Activated CD4-positive, alpha-beta T cell treated with anti-CD3 and anti-CD28 coated beads for 36 hours (primary cell): ENCODE measurements at places on chromosomes 7 and 10. TPM values are rescaled to one million over a fixed set of nuclear protein-coding genes. Genes with fewer than 3 reads are reported as not detected.

GARIN1A gene
- 0.07 TPM for total RNA-seq

ACSM6 gene
- total RNA-seq = not detected

FAM24B gene
- 9.5 TPM for total RNA-seq

AEBP1 gene
- total RNA-seq = 18.3 TPM

DNA sequence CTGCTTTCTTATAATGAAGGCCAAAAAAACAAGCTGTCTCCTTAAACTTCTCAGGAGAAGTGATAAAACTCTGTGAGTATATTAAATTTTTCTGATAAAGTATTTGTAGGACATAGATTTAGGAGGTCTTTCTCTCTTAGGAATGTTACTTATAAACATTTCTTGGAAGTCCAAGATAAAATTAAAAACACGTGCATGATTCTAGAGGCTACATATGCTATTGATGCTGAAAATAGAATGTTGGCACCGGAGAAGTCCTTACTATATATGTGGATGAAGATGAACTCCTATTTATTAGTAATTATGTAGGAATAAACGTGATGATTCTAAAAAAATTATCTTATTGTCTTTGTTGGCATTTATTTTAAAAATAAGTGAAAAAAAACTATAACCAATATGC lies 241.3 kb upstream of the LRRTM3 start:
- no peaks in the 10 kb centered on the region for H3K27me3 ChIP-seq
- H3K4me1 ChIP-seq = no peaks in the 10 kb centered on the region
- H3K36me3 ChIP-seq = no peaks in the 10 kb centered on the region
- H3K4me3 ChIP-seq = no peak overlapping the region
- no peak for DNase-seq

GRCh38 chr10:102994531-102995295 lies 76.6 kb downstream of the CNNM2 start:
- DNase-seq = no peak
- no peak overlapping the region for H3K27ac ChIP-seq
- H3K36me3 ChIP-seq = no peaks in the 10 kb centered on the region

GRCh38 chr7:33692956-33693355 lies 212.4 kb upstream of the BMPER start:
- no peaks in the 10 kb centered on the region for H3K27me3 ChIP-seq
- H3K36me3 ChIP-seq = peaks cover 4% of the 10 kb centered on the region
- H3K4me3 ChIP-seq = no peak overlapping the region
- no peaks in the 10 kb centered on the region for H3K4me1 ChIP-seq
- no peak overlapping the region for H3K27ac ChIP-seq
- no peak for DNase-seq

DNA sequence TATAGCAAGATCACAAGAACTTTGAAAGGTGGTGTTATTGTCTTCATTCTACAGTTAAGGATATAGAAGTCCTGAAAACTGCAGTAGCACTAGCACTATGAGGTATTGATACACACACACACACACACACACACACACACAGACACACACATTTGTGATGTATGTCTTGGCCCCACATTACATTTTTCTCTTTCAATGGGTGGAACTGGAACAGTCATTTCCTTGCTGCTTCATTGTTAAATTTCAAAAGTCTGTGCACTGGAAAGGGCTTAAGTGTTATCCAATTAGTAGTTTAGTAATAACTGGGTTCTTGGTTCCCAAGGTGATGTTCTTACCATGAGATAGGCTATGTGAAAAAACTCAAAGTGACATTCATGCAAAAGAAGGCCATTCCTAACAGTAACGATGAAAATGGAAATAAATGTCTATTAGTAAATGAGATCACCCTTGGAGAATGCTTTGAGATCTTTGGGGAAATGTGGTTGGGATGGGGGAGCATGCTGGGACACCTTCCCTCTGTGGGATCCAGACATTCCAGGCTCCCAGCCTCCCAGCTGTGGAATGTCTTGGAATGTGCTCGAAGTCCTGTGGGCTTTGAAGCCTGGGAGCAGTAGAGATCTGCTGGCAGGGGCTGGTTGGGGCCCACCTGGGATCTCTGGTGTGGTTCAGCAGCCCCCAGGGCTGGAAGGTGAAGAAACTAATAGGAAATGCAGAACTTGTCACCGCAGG lies 37.4 kb upstream of the CALD1 start:
- no peak overlapping the region for H3K4me3 ChIP-seq
- H3K4me1 ChIP-seq = peaks cover 22% of the 10 kb centered on the region
- peaks cover 14% of the 10 kb centered on the region for H3K36me3 ChIP-seq
- DNase-seq = no peak
- no peak overlapping the region for H3K27ac ChIP-seq

GRCh38 chr10:5499493-5500140 lies at the start of gene CALML5:
Gene CALML5, minus strand, starts transcription at chr10:5499570. Its CDS starts 132 bp downstream, at chr10:5499438.
- DNase-seq = no peak
- H3K4me1 ChIP-seq = no peaks in the 10 kb centered on the region
- H3K4me3 ChIP-seq = no peak within 1 kb of the TSS
- H3K36me3 ChIP-seq = no peaks in the 10 kb centered on the region

GRCh38 chr7:116652793-116653192 lies 19.2 kb upstream of the MET start:
- H3K36me3 ChIP-seq = no peaks in the 10 kb centered on the region
- H3K27me3 ChIP-seq = peaks cover 14% of the 10 kb centered on the region
- no peak overlapping the region for H3K27ac ChIP-seq
- H3K4me3 ChIP-seq = no peak overlapping the region
- no peak for DNase-seq
- H3K4me1 ChIP-seq = peaks cover 5% of the 10 kb centered on the region

DNA sequence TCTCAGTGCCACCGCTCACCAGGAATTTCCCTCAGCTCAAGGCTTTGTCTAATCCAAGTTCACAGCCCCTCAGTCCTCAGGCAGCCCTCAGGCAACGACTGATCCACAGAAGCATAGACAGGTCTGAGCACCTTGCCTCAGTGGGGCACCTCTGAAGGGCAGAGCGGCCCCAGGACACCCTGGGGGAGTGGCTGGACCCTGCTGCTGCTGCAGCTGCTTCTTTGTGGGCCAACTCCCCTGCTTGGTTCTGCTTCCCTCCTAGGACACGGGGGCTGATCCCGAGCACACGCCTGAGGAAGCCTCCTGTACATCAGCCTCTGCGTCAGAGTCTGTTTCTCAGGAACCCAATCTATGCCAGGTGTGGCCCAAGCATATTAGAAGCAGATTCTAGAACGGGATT lies 16.2 kb downstream of the CUZD1 start:
- DNase-seq = no peak
- no peak overlapping the region for H3K4me3 ChIP-seq
- no peaks in the 10 kb centered on the region for H3K4me1 ChIP-seq

- H3K4me1 ChIP-seq = peaks cover 4% of the 10 kb centered on the region
- no peak overlapping the region for H3K27ac ChIP-seq
- no peak overlapping the region for H3K4me3 ChIP-seq
- no peak for DNase-seq
Measured at GRCh38 chr10:100710151-100710871, 35.1 kb upstream of the PAX2 start.

GRCh38 chr7:26685606-26686005 lies 178.8 kb downstream of the SKAP2 start:
- no peak overlapping the region for H3K27ac ChIP-seq
- no peaks in the 10 kb centered on the region for H3K4me1 ChIP-seq
- no peak for DNase-seq
- no peaks in the 10 kb centered on the region for H3K36me3 ChIP-seq
- peaks cover 16% of the 10 kb centered on the region for H3K27me3 ChIP-seq
- no peak overlapping the region for H3K4me3 ChIP-seq

GRCh38 chr7:38327637-38328036 lies 54.2 kb upstream of the TARP start:
- H3K4me1 ChIP-seq = peaks cover 31% of the 10 kb centered on the region
- no peak for DNase-seq
- H3K27ac ChIP-seq = no peak overlapping the region
- no peaks in the 10 kb centered on the region for H3K27me3 ChIP-seq
